ENCODE measurements at places on chromosomes 3 and 15.

GRCh38 chr15:101411581-101411980 is 77.9 kb downstream of the PCSK6 start:
- no peak for DNase-seq

- DNase-seq, result peak; percentile 22
Observed at GRCh38 chr3:187456250-187456649, 88.1 kb downstream of the RTP4 start.

- DNase-seq, result no peak
Observed at GRCh38 chr3:51340013-51340829, 44.9 kb upstream of the MANF start.

DNA sequence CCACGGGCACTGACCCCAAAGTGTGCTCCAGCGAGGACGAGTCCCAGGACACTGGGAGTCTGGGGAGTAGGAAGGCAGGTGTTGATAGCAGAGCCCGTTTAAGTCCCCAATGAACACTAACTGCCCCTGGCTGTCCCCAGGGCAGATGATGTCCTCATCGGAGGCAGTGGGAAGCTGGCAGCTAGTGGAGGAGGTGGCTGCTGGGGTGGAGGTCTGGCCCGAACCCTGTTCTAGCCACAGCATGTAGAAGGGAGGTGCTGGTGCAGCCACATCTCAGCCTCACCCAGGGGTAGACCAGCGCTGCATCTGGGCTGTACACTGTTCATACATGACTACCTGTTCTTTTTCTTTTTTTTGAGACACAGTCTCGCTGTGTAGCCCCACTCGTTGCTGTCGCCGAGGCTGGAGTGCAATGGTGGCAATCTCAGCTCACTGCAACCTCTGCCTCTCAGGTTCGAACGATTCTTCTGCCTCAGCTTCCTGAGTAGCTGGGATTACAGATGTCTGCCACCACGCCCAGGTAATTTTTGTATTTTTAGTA is 51.8 kb downstream of the KLF13 start:
- DNase-seq, result no peak

GRCh38 chr3:63557912-63558311 is 94.6 kb upstream of the SNTN start:
- DNase-seq, result no peak

Data from LNCaP clone FGC (cell line).